Activated CD8-positive, alpha-beta memory T cell treated with anti-CD3 and anti-CD28 coated beads, Interleukin-2, amount 50 U/mL, for 4 hours (primary cell): ENCODE measurements at places on chromosomes 16 and 17.

DNA sequence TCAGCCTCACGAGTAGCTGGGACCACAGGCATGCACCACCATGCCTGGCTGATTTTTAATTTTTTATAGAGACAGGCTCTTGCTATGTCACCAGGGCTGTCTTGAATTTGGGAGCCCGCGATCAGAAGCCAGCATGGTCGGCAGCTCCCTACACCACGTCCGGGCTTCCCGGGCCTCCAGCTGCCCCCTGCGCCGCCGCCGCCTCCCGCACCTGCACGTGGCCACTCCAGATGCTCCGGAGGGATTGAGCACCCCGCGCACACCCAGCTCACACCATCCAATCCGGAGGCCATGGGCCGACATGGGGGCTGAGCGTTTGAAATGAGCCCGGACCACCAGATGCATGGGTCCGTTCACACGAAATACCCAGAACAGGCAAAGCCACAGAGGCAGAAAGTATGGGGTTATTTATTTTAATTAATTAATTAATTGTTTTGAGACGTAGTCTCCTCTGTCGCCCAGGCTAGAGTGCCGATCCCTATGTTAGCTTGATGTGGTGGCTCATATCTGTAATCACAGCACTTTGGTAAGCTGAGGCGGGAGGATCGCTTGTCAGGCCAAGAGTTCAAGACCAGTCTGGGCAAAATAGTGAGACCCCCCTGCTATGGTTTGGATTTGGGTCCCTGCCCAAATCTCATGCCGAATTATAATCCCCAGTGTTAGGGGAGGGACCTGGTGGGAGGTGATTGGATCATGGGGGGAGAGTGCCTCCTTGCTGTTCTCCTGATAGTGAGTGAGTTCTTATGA is 17.1 kb upstream of the PDXDC1 start:
- no peak for DNase-seq

- DNase-seq = no peak
Measured at GRCh38 chr17:48809182-48809581, 7.8 kb downstream of the TTLL6 start.

- peak; percentile 42 for DNase-seq
Measured at GRCh38 chr17:28549236-28550132, 2.9 kb downstream of the UNC119 start.

DNA sequence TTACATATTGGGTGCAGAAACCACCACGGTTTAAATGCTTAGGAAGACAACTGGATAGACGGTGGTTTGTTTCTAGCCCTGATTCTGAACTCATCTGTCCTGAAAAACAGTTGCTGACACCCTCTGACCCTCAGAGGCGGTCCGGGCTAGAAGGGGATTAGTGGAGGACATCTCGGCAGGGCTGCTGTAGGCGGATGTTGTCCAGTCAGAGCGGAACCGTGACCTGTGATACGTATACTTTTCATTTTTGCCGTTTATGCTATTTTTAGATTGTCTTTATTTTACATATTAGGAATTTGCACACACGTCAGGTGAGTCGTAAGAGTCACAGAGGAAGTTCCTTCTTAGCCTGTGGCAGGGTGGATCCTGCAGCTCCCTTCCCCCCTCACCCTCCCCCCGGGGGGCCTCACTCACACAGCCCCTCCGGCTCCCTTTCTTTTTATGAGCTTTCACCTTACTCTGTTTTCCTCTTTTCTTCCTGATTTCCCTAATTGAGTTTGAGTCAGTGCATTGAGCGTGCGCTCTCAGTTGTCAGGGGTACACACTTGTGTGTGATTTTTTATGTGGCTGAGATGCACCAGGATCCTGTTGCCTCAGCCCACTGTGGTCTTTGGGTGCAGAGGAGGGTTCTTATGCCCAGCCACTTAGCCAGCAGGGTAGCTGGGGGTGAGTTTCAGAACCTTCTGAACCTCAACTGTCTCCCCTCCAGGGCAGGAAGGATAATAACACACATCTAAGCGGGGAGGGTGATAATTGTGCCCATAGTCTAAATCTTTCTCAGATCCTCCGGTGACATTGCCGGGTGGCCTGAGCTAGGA is 211.1 kb upstream of the CHMP6 start:
- no peak for DNase-seq

DNA sequence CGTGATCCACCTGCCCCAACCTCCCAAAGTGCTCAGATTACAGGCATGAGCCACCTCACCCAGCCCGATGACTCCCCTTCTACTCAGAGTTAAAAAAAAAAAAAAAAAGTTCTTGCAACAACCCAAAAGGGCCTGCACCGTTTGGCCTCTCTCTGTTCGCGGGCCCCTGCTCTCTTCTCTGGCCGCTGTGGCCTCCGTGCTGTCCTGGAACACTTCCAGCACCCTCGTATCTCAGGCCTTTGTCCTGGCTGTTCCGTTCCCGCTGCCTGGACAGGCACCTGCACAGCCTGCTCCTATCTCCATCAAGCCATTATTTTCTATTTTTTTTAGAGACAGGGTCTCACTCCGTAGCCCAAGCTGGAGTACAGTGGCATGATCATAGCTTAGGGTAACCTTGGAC is 10.8 kb downstream of the MYO1C start:
- DNase-seq = no peak

- DNase-seq = no peak
Measured at GRCh38 chr16:87880117-87880696, 10.9 kb upstream of the SLC7A5 start.

GRCh38 chr17:78789663-78790181 is 7.6 kb upstream of the CYTH1 start:
- no peak for DNase-seq

- DNase-seq = no peak
Measured at GRCh38 chr17:13541032-13541480, 60.7 kb downstream of the HS3ST3A1 start.

DNA sequence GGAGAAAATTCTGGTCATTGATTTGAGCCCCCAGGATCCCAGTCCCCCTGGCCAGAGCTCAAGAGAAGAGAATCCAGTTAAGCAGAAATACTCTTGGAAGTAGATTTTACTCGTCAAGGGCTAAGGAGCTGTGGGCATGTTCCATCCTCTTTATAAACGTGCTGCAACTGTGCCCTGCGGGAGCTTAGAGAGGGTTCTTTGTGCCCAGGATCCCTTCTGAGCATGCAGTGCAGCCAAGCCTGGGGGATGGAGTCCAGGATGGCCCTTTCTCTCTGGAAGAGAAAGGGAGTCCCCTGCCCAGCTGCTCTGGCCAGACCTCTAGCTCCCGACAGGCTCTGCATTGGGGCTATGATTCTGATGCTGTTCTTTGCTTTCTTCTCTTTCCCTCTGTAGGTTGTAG is 9.5 kb upstream of the LGALS9 start:
- no peak for DNase-seq

- no peak for DNase-seq
Measured at GRCh38 chr17:17402558-17402957, 74.2 kb upstream of the MED9 start.
